ENCODE measurements at places on chromosomes 7 and 10.

- no peak for DNase-seq
These were observed 13.8 kb upstream of the CLIP2 start for GRCh38 chr7:74275401-74275881.

- DNase-seq, result no peak
These were observed 15.9 kb downstream of the ADCY1 start for GRCh38 chr7:45589915-45590678.

DNA sequence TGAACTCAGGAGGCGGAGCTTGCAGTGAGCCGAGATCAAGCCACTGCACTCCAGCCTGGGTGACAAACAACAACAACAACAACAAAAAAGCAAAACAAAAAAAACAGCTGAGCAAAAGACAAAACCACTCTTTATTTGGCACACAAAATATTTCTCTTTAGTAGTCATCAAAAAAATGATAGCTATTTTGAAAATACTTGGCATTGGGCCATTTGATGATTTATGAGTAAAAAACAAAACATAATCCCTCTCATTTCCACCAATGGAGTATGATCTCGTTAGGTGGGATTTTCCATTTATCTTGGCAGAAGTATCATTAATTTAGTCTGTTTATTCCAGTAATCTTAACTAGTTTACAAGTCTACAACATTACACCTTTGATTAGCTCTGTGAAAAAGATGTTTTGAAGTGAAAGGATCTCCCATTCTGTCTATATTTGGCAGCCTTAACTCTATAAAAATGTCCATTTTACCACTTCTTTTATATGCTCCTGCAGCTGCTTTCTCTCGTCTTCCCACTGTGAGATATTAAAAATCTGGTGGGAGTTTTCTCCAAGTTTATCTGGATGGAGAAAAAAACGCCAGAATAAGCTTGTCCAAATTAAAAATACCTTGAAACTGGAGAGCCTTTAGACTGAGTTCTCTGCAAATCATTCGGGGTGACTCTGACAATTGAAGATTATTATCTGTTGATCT lies 58.8 kb upstream of the AGMO start:
- no peak for DNase-seq

DNA sequence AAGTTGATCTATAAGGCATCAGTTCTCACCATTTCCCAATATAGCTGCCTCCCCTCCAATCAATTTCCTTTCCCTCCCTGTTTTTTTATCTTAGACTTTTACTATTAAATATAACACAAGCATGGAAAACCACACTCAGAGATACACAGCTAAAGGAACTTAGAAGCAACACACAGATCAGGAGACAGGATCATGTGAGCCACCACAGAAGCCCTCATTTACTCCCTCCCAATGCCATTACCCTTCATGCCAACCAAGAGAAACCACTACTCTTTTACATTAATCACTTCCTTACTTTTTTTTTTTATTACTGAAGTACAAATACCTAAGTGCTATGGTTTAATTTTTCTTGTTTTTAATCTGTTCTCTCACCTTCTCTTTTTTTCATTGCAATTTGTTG lies 33.0 kb downstream of the COG5 start:
- no peak for DNase-seq

DNA sequence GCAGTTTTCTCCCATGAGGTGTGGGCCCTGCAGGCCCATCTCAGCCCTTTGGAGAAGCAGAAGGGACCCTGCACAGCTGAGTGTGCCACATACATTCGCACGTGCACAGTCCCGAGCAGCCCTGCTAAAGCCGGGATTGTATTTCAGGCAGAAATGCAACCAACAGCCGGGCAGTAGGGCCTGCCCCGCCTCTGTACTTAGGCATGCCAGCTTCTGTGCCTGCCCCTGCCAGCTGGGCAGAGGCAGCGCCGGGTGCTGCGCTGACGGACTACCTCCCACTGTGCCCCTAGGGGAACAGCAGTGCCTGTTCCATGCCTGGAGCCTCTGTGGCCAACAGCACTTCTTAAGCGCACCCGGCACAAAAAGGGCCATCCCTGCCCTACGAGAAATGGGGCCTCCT lies 170.3 kb downstream of the NEURL1 start:
- no peak for DNase-seq

GRCh38 chr10:126639084-126639483 lies 31.4 kb downstream of the C10orf90 start:
- no peak for DNase-seq

DNA sequence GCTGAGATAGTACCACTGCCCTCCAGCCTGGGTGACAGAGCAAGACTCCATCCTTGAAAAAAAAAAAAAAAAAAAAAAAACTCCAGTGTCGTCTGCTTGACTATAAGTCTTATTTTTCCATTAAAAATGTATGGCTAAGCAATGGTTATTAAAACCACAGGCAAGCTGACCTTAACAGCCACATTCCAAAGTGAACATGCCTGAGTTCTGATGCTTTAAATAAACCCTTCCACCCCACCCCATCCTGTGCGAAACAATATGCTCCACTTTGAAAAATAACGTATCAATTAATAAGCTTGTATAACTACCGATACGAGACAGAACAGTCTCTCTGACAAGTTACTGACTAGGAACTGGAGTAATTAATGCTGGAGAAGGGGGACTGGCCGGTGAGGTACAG lies 63.7 kb downstream of the LARP4B start:
- no peak for DNase-seq

DNA sequence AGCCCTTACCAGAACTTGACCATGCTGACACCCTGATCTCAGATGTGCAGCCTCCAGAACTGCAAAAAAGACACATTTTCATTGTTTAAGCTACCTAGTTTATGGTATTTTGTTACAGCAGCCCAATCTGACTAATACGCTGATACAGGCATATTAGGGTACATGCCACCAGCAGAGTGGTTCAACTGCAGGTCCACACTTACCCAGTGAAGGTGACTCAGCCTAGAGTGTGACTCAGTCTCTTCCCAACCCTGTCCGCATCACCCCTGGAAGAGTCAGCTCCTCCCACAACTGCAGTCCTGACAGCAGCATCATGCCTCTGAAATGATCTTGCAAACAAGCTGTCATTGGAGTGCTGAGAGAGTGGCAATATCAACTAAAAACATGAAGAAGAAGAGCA lies 30.8 kb upstream of the GOT1 start:
- DNase-seq, result no peak

GRCh38 chr7:54278847-54279246 lies 263.3 kb upstream of the VSTM2A start:
- no peak for DNase-seq

DNA sequence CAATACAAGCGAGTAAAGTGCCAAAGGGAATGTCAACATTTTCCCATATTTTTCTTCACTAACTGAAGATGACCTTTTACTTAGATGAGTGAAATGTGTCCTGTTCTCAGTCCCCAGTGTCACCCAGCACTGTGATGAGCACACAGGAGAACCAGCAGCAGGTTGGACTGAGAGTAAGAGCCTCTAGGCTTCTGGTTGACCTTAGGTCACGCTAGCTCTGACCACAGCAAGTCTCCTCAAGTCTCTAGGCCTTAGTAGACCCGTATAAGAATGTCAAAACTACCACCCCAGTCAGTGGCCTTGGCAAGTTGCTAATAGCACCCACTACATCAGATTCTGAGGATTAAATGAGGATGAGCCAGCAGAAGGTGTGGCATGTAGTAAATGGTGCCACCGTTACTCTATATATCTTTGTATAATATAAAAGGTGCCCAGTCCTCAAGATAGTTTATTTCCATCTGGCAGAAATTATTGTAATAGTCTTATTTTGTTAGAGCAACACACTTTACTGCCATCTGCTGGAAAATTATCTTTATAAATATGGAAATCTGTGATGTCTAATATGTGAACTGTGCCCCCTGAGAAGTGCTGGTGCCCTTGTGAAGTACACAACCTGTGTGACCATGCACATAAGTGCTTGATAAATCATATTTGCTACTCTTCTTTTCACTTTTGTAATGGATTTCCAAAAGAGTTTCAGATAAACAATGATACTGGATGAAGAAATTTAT lies 75.7 kb downstream of the SPAG6 start:
- DNase-seq, result no peak

GRCh38 chr10:67696029-67696428 lies at the start of gene CTNNA3:
TSS of gene CTNNA3 (minus strand) at chr10:67696195.
- DNase-seq, result no peak
